ENCODE measurements at places on chromosomes 12 and 14. TPM values are rescaled to one million over a fixed set of nuclear protein-coding genes. Genes with fewer than 3 reads are reported as not detected.

DNA sequence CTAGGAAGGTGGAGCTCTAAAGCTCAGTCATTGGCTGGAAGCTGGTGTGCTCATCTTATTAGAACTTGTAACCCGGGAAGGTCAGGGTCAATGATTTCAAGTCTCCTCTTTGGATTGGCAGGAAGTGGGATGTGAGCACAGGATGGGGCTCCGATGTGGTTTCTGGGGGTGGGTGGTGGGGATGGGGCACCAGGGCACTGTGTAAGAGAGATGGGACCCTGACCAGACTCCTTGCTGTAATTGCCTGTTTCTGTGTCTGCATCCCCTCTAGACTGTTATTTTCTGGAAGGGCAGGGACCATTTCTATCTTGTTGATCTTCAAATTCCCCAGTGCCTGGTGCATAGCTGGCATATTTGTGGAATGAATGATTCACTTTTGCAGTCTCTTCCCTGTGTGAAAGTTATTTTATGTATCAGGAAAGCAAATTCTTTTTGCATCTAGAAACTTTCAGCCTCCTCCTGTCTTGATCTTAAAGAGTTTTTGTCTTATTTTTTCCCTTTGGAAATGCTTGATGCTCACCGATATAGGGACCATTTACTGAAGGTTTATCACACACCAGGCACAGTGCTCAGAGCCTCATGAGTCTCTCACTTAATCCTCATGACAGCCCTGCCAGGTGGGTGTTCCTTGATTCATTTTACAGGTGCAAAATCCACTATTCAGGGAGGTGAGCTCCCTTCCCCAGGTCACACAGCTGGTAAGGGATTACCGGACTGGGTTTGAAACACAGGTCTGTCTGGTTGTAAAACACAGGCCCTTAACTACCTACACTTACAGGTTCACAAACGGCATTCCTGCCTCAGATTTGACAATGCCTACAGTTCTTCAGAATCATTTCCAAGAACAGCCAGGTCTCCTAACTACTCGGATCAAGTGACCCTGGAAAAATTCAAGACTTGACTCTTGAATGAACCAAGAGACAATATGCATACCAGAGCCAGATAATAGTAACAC is 86.9 kb upstream of the IGF1 start:
- H3K36me3 ChIP-seq = no peaks in the 10 kb centered on the region
- H3K4me3 ChIP-seq = no peak overlapping the region
- no peaks in the 10 kb centered on the region for H3K27me3 ChIP-seq
- no peak overlapping the region for H3K27ac ChIP-seq
- no peak for DNase-seq

- H3K36me3 ChIP-seq = no peaks in the 10 kb centered on the region
- no peak for DNase-seq
- H3K4me3 ChIP-seq = no peak overlapping the region
- no peak overlapping the region for H3K27ac ChIP-seq
- H3K4me1 ChIP-seq = no peaks in the 10 kb centered on the region
- peaks cover 20% of the 10 kb centered on the region for H3K27me3 ChIP-seq
Observed at GRCh38 chr12:27542628-27543027, 18.6 kb downstream of the PPFIBP1 start.

DNA sequence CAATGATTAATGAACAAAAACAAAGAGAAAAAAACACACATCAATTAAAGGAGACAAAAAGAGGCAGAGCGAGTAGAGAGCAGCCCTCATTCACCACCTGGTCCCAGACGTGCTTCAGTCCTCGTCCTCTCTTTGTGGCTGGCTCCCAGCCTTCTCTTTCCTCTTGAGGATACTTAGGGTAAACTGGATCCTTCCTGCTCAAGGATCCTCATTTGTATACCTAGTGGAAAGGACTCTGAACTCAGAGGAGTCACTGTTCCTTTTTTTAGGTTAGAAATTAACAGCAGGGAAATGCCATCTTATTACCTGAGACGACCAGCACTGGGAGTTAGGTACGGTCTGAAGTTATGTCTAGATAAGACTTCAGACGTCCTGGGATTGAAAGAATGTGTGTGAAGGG is 9.7 kb downstream of the MLEC start:
- no peaks in the 10 kb centered on the region for H3K27me3 ChIP-seq
- peaks cover 14% of the 10 kb centered on the region for H3K4me1 ChIP-seq
- H3K4me3 ChIP-seq = no peak overlapping the region
- no peak overlapping the region for H3K27ac ChIP-seq
- peaks cover 31% of the 10 kb centered on the region for H3K36me3 ChIP-seq

DNA sequence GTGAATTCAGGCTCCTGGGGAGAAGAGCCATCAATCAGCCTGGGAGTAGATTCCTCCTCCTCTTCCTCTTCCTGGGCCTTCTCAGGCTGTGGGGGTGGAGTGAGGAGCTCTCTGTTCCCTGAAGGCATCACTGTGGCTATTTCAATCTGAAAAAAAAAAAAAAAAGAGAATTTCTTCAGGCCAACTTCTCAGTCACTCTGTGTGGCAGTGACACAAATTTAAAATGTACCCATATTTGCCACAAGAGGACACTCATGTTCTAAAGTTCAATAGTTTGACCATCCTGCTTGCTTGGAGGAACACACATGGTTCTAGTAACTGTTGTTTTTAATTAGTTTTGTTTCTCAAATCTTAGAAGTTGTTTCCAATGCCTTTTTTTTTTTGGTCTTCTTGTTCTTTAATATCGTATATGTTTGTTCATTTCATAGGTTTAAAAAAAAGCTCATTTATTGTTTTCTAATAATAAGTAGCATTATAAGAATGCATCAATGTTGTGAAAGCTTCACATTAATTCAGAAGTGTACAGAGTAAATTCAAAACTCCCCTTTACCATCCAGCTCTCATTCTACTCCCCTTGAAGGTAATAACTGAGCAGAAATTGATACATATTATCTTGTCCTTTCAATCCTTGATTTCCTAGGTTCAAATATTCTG is 23.3 kb upstream of the CCER1 start:
- no peak overlapping the region for H3K4me3 ChIP-seq
- DNase-seq = no peak
- no peaks in the 10 kb centered on the region for H3K4me1 ChIP-seq
- no peak overlapping the region for H3K27ac ChIP-seq

Gene CHURC1
- total RNA-seq = 27.8 TPM

DNA sequence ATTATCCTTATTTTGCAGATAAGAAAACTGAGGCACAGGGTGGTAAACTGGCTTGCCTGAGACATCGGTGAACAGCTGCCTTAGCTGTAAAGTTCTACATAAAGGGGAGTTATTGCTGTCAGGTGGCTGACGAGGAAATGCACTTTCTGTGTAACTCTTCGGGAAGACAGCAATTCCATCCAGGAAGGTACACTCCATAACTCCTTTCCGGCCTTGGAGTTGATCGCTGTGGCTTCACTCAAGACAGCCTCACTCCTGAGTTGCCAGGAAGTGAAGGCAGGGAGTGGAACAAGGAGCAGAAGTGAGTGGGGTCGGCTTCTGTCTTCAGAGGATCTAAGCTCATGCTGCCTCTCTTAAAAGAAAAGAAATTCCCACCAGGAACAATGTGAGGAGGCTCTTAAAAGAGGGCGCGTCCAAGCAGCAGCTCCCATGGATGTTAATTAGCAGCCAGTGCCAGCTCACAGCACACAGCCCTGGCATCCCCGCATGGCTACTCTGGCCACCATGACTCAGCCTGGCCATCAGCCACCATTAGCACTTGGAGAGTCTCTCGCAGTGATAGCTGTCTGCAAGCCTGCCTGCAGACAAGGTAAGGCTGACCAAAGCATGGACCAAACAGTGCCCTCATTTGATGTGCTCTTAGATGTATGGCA is 60.3 kb downstream of the NUAK1 start:
- no peak overlapping the region for H3K27ac ChIP-seq
- no peak overlapping the region for H3K4me3 ChIP-seq
- peaks cover 17% of the 10 kb centered on the region for H3K4me1 ChIP-seq
- no peaks in the 10 kb centered on the region for H3K36me3 ChIP-seq
- DNase-seq = no peak
- H3K27me3 ChIP-seq = peaks cover 20% of the 10 kb centered on the region

Gene DPY19L2
- total RNA-seq = 0.64 TPM

GRCh38 chr12:103710544-103710943 is 123.5 kb downstream of the STAB2 start:
- H3K4me3 ChIP-seq = no peak overlapping the region
- no peaks in the 10 kb centered on the region for H3K36me3 ChIP-seq
- DNase-seq = no peak
- peaks cover 22% of the 10 kb centered on the region for H3K27me3 ChIP-seq
- no peak overlapping the region for H3K27ac ChIP-seq

DNA sequence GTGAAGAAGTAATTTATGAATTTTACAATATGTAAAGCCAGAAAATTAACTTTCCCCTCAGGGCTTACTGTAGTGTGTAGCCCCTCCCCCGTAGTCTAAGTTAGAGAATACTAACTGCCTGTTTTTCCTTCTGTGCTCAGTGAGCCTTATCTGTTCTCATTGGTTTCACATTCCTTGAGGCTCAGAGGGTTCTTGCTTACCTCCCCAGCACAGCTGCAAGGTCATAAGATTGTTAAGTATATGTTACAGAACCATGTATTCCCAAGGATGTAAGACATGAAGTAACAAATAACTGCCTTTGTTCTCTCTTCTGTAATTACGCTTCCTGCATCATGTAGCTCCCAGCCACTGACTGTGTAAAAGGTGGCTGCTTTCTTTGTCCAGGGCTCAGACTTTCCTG is 1351.1 kb downstream of the TMEM121 start:
- H3K4me3 ChIP-seq = no peak overlapping the region
- peaks cover 16% of the 10 kb centered on the region for H3K4me1 ChIP-seq
- H3K27me3 ChIP-seq = peaks cover 38% of the 10 kb centered on the region

Gene OR4K17
- total RNA-seq = not detected

GRCh38 chr12:56150563-56150962 is 1.8 kb upstream of the MYL6B start:
- no peak for DNase-seq
- no peaks in the 10 kb centered on the region for H3K27me3 ChIP-seq
- H3K4me1 ChIP-seq = peaks cover 20% of the 10 kb centered on the region
- no peaks in the 10 kb centered on the region for H3K36me3 ChIP-seq
- H3K27ac ChIP-seq = peak overlapping the region; percentile 99
- peak overlapping the region; percentile 9 for H3K4me3 ChIP-seq

DNA sequence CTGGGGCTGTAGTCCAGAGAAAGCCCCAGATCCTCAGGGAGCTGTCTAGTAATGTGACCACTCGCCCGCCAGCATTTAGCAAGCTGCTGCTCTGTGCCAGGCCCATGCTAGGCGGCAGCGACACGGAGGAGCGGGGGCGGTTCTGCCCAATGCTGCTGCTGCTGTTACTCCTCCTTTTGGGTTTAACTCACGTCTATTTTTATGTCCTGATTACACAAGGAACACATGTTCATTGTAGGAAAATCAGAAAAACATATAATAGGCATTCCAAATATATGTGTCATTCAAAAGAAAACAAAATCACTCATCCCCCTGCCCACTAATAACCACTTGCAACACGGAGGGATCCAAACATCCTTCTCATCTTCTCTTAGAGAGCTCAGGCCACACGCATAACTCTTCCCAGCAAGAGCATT is 30.4 kb downstream of the CCDC92 start:
- no peaks in the 10 kb centered on the region for H3K27me3 ChIP-seq
- peaks cover 11% of the 10 kb centered on the region for H3K36me3 ChIP-seq
- peaks cover 34% of the 10 kb centered on the region for H3K4me1 ChIP-seq
- H3K4me3 ChIP-seq = no peak overlapping the region
- no peak for DNase-seq

- no peak for DNase-seq
- no peaks in the 10 kb centered on the region for H3K36me3 ChIP-seq
- no peaks in the 10 kb centered on the region for H3K4me1 ChIP-seq
- no peak overlapping the region for H3K27ac ChIP-seq
- no peak overlapping the region for H3K4me3 ChIP-seq
Observed at GRCh38 chr12:38155526-38156496, 160.8 kb upstream of the ALG10B start.

GRCh38 chr12:38669081-38669480 is 236.3 kb downstream of the CPNE8 start:
- no peaks in the 10 kb centered on the region for H3K4me1 ChIP-seq
- DNase-seq = no peak
- H3K4me3 ChIP-seq = no peak overlapping the region
- H3K36me3 ChIP-seq = no peaks in the 10 kb centered on the region
- no peak overlapping the region for H3K27ac ChIP-seq
- H3K27me3 ChIP-seq = no peaks in the 10 kb centered on the region

DNA sequence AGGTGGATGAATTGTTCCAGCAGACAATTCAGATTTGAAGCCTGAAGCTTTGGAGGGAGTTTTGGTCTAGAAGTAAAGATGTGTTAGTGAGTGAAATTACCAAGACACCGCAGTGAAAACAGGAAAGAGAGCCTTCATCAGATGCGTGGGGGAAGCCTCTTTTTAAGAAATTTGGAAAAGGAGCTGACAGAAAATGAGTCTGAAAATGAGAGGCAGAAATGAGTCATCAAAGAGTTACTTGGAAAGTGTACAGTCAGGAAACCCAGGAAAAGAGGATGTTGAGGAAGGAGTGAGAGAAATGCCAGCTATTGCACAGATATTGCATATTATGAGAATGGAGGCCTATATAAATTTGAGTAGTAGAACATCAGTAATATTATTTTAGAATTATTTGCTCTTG is 520.7 kb downstream of the NRXN3 start:
- H3K4me3 ChIP-seq = no peak overlapping the region
- no peak for DNase-seq
- H3K36me3 ChIP-seq = no peaks in the 10 kb centered on the region
- H3K4me1 ChIP-seq = no peaks in the 10 kb centered on the region
- peaks cover 6% of the 10 kb centered on the region for H3K27me3 ChIP-seq

Gene GZMB
- total RNA-seq = 2,090 TPM

Gene ATF7IP
- 107 TPM for total RNA-seq

Gene NAV3
- not detected for total RNA-seq

DNA sequence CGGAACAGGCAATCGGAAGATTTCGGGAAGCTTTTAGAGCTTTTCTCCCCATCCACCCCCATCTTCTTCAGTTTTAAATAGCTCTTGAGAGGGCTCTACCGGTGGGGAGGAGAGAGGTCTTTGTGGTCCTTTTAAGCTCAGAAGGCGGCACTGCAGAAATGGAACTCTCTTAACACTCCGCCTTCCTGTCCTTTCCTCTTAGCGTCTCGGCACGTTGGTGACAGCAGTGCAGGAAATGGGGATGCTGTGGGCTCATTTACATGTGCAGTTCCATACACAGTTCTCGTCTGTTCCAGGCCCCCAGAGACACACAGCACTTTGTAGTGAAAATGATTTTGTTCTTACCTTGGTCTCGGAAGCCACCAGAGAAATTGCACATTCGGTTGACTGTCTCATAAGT is 50.4 kb upstream of the RIN3 start:
- no peaks in the 10 kb centered on the region for H3K27me3 ChIP-seq
- H3K4me3 ChIP-seq = peak overlapping the region; percentile 73
- peaks cover 44% of the 10 kb centered on the region for H3K4me1 ChIP-seq
- H3K36me3 ChIP-seq = peaks cover 8% of the 10 kb centered on the region

Gene TMEM116
- total RNA-seq = 6.2 TPM

GRCh38 chr14:70842851-70843462 is 33.6 kb upstream of the MAP3K9 start:
- no peaks in the 10 kb centered on the region for H3K36me3 ChIP-seq
- peaks cover 6% of the 10 kb centered on the region for H3K27me3 ChIP-seq
- no peak overlapping the region for H3K27ac ChIP-seq
- no peak for DNase-seq
- no peak overlapping the region for H3K4me3 ChIP-seq

Gene ANKRD33
- not detected for total RNA-seq

Measured in natural killer cell treated with Interleukin-12 subunit alpha and Interleukin-12 subunit beta and Interleukin-15 and Interleukin-18, amount 100 ng/mL, for 72 hours (primary cell).